ENCODE measurements at places on chromosomes 7 and 10. TPM values are rescaled to one million over a fixed set of nuclear protein-coding genes. Genes with fewer than 3 reads are reported as not detected.

TECPR1 gene
- 19.7 TPM for total RNA-seq

HYAL4 gene
- total RNA-seq = not detected

DNA sequence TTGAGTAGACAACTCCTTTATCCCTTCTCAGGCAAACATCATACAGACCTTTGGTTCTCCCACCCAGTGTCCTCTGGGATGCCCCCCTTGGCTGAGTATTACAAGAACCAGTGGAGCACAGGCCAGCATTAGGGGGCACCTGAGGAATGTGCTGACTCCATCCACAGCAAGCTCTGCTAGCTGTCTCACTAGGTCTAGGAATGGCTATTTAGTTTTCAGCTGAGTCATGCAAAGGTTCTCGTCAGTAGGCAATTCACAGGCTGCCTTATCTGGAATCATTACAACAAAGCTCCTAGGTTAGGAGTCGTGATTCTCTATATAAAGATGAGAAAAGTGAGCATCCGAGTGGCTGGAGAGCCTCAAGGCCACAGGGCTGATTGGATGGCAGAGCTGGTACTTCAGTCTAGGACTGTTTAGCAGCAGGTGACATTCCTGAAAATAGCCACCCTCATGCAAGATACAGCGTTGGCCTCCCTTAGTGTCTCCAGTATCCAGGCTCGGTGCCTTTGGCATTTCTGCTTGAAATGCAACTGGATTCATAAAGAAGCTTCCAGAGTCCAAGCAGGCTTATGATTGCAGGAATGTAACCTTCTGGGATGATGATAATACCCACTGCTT lies 75.8 kb downstream of the CDCA7L start:
- H3K27me3 ChIP-seq = no peaks in the 10 kb centered on the region
- H3K27ac ChIP-seq = no peak overlapping the region
- no peaks in the 10 kb centered on the region for H3K36me3 ChIP-seq
- no peak overlapping the region for H3K4me3 ChIP-seq

GRCh38 chr7:29593459-29593858 lies 29.8 kb downstream of the PRR15 start:
- no peaks in the 10 kb centered on the region for H3K27me3 ChIP-seq
- no peak overlapping the region for H3K27ac ChIP-seq
- H3K36me3 ChIP-seq = no peaks in the 10 kb centered on the region
- no peak for DNase-seq
- H3K4me1 ChIP-seq = peaks cover 3% of the 10 kb centered on the region
- no peak overlapping the region for H3K4me3 ChIP-seq

DNA sequence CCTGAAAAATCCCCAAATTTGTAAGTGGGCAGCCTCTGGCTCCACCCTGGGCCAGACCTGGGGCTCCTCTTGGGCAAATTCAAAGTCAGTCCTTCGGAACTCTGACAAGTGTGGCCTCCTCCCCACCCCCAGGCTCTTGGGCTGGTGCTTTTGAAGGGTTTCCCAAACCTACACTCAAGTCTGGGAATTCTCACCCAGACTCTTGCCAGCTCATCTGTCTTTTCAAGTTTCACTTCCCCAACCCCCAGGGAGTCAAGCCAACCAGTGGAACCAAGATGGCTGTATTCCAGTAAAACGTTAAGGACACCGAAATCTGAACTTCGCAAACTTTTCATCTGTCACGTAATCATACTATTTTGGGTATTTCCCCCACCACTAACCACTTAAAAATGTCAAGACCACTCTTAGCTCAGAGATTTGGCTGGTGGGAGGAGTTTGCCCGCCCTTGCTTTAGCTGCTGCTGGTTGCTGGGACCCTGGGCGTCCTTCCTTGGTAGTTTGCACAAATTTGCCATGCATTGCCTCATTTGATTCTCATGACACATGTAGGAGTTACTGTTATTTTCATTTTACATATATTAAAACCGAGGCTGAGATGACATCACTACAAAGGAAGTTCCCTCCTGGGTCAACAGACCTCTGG lies 1.7 kb upstream of the MYO1G start:
- no peak overlapping the region for H3K4me3 ChIP-seq
- H3K36me3 ChIP-seq = peaks cover 4% of the 10 kb centered on the region
- peaks cover 20% of the 10 kb centered on the region for H3K4me1 ChIP-seq
- H3K27me3 ChIP-seq = no peaks in the 10 kb centered on the region

GRCh38 chr7:80729591-80730320 lies 91.3 kb downstream of the CD36 start:
- H3K4me1 ChIP-seq = no peaks in the 10 kb centered on the region
- no peak for DNase-seq
- H3K36me3 ChIP-seq = no peaks in the 10 kb centered on the region
- no peaks in the 10 kb centered on the region for H3K27me3 ChIP-seq

DNA sequence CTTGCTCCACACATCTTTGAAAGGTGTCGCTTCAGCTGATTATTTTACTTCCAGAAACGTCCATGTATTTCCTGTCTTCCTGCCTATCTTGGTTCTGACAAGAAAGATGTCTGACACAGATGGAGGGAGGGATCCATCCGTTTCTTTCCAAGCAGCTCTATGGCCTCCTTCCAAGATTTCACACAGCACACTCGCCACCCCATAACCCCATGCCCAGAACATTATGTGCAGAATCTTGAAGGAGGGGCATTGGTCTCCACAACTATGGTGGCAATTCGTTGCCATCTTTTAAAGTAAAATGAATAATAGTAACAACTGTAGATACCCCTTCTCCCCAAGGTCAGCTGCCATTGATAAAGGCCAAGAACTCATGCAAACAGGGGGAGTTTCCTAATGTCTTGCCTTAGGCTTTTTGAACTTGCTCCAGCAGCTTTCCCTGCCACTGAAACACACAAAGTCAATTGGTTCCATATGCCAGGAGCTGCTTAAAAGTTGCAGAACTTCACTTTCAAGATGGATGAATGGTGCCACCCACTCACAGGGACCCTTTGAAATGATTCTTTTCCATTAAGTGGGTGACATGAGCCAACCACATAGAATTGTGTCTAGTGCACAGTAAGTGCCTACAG lies 60.0 kb downstream of the VSTM4 start:
- DNase-seq = no peak
- no peaks in the 10 kb centered on the region for H3K27me3 ChIP-seq
- no peaks in the 10 kb centered on the region for H3K4me1 ChIP-seq
- H3K4me3 ChIP-seq = no peak overlapping the region
- H3K36me3 ChIP-seq = no peaks in the 10 kb centered on the region

DNA sequence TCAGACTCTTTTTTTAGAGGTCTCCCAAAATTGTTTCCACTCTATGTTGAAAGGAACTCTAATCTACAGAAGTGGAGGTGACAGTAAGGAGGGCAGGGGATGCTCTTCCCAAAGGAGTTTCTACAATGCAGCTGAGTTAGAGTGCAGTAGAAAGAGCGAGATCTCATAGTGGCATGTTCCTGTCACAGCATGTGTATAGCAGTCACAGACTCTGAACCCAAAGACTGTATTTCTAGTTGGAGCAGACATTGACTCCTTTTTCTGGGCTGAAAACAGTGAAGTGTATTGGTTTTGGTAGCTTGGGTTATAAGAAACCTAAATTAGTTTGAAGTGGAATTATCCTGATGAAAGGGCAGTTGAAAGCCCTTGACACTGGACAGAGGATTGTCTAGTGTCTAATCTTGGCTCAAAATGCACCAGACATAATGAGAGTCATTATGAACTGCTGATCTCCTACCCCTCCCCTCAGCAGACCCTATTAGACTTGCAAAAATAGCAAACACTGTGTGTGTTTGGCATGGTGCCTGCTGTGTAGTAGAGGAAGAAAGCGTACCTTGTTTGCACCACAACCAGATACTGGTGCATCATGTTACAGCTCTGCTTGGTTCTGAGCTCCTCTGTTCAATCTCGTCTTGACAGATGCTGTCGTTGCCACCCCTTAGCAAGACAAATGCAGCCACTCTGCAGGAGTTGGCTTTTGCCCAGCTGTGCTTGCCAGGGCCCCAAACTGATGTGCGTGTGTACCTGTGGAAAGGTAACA lies 336.0 kb downstream of the AUTS2 start:
- DNase-seq = peak; percentile 13
- no peaks in the 10 kb centered on the region for H3K27me3 ChIP-seq
- H3K27ac ChIP-seq = no peak overlapping the region
- H3K4me1 ChIP-seq = peaks cover 5% of the 10 kb centered on the region
- no peaks in the 10 kb centered on the region for H3K36me3 ChIP-seq

GRCh38 chr7:32513210-32513609 lies 17.9 kb downstream of the AVL9 start:
- no peak overlapping the region for H3K27ac ChIP-seq
- DNase-seq = no peak
- peaks cover 15% of the 10 kb centered on the region for H3K4me1 ChIP-seq
- H3K36me3 ChIP-seq = no peaks in the 10 kb centered on the region
- no peaks in the 10 kb centered on the region for H3K27me3 ChIP-seq

DNA sequence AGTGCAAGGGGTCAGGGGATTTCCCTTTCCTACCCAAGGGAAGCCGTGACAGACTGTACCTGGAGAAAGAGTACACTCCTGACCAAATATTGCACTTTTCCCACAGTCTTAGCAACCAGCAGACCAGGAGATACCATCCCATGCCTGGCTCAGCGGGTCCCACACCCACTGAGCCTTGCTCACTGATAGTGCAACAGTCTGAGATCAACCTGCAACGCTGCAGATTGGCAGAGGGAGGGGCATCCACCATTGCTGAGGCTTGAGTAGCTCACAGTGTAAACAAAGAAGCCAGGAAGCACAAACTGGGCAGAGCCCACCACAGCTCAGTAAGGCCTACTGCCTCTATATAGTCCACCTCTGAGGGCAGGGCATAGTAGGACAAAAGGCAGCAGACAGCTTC lies 53.9 kb downstream of the PIK3CG start:
- no peak for DNase-seq
- no peak overlapping the region for H3K27ac ChIP-seq
- no peaks in the 10 kb centered on the region for H3K36me3 ChIP-seq
- no peak overlapping the region for H3K4me3 ChIP-seq

- no peaks in the 10 kb centered on the region for H3K36me3 ChIP-seq
- peaks cover 39% of the 10 kb centered on the region for H3K4me1 ChIP-seq
- no peak overlapping the region for H3K27ac ChIP-seq
Observed at GRCh38 chr10:50516171-50516570, 107.6 kb downstream of the SGMS1 start.
